ENCODE measurements at places on chromosomes 1 and 21.

DNA sequence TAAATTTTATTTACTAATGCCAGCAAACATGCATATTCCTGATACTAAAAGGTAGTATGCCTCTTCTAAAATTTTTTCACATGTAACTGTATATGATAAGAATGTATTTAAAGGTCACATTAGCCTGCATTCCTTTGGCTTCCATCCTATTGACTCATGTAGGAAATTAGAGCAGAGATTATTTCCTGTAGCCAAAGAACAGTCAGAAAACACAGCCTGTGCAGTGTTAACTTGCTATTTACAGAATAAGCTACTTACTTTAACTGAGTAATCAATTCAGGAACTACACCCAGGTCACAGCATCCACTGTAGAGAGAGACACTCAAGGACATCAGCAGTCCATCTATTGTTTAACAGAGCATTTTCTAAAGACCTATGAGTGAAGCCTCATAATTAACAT, 154.5 kb upstream of the ADGRL4 start:
- DNase-seq: no peak

- DNase-seq: no peak
These were observed 72.4 kb upstream of the BCAR3 start for GRCh38 chr1:93753791-93754763.

DNA sequence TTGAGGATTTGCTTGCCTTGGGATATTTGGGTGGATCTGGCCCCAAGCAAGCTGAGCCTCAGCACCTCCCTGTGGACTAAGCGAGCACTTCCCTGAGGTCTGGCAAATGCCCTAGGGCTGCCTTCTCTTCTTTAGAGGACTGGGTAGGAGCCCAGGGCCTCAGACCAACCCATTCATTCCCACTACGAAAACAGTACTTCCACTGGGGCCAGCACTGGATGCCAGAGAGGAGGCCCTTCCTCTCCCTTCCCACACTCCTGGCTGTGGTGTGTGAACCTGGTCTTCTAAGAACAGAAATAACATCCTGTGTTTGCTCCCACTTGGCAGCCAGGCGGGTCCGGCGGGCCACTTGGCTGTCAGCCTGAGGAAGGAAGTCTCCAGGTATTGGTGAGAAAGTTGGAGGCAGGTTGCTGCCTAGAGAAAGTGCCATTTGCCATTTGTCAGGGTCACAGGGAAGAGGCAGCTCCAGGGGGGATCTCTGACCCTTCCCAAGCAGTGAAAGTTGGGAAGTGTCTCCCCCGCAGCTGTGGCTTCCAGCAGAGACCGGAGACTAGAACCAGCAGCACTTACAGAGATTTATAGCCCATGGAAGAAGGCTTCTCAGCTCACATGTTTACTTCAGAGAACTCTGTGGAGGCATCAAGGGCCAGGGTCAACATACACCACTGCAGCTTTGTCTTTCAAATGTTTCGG, 323.5 kb downstream of the SIPA1L2 start:
- no peak for DNase-seq

DNA sequence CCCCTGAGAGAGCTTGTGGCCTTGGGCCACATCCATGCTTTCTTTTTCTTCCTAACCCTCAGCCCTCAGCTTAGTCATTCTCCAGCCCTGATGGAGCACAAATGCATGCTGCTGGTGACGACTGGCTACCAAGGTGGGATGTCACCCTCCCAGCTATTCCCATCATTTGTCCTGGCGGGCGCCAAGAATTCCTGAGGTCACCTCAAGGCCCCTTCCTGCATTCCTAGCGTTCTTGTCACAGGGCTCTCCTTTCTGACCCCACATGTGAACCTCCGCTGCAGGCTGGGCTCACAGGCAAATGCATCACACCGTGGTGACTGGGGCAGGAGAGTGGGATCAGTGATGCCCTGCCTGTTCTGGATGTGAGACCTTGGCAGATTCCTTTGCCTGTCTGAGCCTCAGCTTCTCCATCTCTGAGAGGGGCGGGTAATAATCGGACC, 53.4 kb upstream of the IFFO2 start:
- DNase-seq: no peak

DNA sequence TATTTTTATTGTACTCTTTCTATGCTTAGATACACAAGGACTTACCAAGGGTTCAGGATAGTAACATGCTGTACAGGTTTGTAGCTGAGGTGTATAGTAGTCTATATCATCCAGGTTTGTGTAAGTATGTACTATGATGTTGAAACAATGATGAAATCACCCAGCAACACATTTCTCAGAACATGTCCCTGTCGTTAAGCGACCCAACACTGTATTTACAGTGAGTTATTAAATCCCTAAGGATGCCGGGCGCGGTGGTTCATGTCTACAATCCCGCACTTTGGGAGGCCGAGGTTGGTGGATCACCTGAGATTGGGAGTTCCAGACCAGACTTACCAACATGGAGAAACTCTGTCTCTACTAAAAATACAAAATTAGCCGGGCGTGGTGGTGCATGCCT, 21.6 kb upstream of the RCOR3 start:
- no peak for DNase-seq

Measured in pons (tissue), 1 donor.